ENCODE measurements at places on chromosomes 12 and 14.

- no peak for DNase-seq
Observed at GRCh38 chr14:77053046-77053841, 24.7 kb upstream of the IRF2BPL start.

DNA sequence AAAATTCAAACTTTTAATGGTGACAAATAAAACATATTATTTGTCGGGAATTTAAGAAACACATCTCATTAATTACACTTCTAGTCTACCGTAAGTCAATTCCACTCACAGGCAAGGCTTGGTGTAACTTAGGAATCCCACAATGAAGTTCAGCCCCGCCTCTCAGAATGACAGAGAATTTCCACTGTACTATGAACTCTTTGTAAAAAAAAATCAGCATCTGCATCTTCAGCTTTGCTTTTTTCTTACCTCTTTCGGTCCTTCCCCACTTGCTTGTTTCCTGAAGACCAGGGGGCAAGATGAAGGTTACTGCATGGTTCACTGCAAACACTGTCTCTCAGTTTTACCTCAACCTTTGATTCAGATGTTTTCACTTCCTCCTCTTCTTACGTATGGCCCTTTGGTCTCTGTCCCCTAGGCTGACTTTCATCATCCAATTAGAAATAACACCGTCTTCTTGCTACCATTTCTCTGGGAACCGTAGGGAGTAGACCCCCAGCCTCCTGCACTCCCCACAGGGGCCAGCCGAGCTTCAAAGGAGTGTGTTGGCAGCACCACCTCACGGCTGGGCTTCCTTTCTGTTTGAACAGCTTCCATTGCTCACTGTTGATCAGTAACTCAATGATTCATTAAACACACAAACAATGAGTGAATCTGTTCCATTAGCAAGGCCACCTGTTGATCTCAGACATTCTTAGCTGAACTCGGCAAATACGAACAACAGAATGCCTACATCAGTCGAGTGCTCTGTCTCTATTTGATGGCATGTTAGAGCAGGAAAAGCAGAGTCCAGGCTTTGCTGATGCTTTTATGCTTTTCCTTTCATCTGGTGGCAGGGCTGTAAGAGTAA is 343.0 kb downstream of the BMP4 start:
- DNase-seq, result peak; percentile 95

- DNase-seq, result no peak
Observed at GRCh38 chr12:96473394-96474093, 15.8 kb upstream of the CFAP54 start.

DNA sequence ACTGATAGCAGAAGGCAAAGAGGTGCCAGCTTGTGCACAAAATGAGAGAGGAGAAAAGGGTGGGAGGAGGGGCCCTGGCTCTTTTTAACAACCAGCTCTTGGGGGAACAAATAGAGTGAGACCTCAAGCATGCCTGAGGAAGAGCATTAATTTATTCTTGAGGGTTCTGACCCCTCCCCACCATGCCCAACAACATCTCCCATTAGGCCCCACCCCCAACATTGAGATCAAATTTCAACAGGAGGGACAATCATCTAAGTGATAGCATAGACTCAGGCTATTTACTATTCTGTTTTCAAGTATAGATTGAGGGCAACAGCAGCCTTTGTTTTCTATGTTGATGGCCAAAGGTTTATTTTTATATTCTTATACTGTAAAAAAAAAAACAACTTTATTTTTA is 59.7 kb downstream of the FUT8 start:
- no peak for DNase-seq

DNA sequence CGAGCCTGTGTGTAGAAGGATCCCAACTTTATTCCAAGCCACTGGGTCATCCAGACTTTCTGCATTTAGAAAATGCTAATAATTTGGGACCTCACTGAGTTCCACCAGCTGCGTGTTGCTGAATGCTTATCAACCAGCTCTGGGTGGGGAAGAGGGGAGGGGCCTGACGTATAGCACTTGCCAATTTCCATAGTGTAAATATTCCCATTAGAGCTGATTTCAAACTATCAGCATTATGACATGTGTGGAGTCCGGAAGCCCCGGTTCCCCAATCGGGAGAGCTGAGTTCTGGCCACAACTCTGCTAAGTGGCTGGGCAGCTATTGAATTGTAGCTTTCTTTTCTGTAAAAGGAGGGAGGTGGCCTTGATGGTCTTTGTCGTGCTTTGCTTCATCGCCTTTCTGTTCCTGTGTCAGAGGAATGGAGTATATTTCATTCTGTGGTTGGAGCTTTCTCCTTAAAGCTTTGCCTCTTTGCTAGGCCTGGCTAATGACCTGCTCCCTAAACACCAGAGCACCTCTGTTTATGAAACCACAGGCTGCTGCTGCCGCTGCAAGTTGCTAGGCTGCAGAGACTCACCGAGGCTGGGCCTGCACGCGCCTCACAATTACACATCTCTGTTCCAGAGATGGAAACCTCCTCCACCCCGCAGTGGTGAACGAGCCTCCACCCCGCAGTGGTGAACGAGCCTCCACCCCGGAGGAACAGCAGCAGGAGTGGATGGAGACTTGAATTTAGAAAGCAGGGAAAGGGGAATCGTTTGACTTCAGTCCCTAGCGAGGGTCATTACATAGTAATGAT is 7.7 kb upstream of the BCL7A start:
- DNase-seq, result no peak

DNA sequence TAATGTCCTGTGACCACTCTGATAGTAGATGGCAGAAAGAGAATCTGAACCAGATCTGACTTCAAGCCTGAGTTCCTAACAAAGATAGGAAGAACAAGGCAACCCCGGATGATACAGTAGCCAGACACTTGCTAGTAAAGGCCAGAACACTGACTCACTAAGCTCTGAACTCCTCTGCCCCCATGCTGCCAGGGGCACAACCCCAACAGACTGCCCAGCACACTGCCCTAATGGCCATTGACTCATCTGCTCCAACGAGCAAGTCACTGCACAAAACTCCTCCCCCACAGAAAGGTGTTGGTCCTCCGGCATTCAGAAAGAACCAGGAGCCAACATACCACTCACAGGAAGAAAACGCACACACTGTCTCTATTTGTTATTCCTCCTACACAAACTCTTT is 179.6 kb upstream of the NUDT4 start:
- peak; percentile 65 for DNase-seq

DNA sequence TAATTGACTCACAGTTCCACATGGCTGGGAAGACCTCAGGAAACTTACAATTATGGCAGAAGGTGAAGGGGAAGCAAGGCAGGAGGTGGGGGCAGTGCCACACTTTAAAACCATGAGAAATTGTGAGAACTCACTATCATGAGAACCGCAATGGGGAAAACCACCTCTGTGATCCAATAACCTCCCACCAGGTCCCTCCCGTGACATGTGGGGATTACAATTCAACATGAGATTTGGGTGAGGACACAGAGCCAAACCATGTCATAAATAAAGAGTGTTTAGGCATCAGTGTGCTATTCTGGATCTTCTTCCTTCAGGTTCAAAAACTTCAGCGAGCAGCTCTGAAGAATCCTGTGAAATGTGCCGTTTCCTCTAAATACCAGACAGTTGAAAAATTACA is 9.7 kb downstream of the DDX47 start:
- DNase-seq, result no peak

GRCh38 chr12:1809591-1810190 is 10.7 kb upstream of the LRTM2 start:
- DNase-seq, result no peak

GRCh38 chr12:122096591-122097149 is 18.1 kb downstream of the MLXIP start:
- no peak for DNase-seq

DNA sequence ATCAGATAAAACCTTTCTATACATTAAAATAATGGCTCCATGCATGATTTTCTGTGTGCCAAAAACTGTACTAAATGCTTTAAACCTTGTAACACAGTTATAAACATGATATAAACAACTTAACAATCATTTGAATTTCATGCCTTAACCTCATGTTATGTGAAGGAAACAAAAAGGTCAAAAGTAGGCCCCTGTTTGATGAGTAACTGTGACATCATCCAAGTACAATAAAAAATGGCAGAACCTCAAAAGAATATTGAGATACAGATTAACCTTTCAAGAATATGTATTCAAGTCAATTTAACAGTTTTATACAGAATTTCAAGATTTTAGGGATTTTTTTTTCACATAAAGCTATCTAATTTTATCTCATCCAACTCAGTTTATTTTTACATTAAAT is 310.7 kb upstream of the DCN start:
- no peak for DNase-seq

DNA sequence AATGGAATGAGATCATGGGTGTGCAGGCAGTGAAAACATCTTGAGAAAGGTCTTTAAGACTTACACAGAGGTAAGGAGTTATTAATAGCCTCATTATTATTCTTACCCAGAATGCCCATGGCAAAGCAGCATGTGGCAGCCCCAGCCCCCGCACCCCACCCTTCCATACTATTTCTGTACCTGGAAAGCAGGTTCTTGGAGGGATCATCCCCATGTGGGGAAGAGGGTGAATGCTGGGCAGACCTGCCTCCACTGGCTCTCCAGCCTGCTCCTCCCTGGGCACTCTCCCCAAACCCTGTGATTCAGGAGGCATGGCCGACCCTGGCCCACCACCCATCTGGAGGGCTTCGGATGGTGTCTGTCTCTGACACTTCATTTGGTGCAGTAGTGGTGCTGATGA is 28.3 kb downstream of the NPC2 start:
- DNase-seq, result no peak

GRCh38 chr12:46779063-46779462 is 46.7 kb downstream of the SLC38A4 start:
- no peak for DNase-seq

DNA sequence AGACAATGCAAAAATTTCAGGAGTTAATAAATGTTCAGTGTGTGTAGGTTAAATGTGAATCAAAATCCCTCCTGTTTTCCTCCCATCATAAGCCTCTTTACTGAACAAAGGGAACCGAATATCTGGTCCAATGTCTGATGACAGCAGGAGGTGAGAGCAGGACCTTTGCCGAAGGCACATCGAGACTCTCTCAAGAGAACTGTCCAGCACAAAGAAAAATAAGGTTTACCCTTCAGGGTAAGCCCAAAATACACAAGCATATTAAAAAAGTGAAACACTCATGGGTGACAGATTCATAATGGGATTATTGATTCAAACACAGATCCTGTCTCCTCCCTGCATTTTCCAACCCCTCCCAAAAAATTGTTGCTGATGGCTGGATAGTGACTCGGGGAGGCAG is 4.2 kb upstream of the VSX2 start:
- DNase-seq, result no peak

DNA sequence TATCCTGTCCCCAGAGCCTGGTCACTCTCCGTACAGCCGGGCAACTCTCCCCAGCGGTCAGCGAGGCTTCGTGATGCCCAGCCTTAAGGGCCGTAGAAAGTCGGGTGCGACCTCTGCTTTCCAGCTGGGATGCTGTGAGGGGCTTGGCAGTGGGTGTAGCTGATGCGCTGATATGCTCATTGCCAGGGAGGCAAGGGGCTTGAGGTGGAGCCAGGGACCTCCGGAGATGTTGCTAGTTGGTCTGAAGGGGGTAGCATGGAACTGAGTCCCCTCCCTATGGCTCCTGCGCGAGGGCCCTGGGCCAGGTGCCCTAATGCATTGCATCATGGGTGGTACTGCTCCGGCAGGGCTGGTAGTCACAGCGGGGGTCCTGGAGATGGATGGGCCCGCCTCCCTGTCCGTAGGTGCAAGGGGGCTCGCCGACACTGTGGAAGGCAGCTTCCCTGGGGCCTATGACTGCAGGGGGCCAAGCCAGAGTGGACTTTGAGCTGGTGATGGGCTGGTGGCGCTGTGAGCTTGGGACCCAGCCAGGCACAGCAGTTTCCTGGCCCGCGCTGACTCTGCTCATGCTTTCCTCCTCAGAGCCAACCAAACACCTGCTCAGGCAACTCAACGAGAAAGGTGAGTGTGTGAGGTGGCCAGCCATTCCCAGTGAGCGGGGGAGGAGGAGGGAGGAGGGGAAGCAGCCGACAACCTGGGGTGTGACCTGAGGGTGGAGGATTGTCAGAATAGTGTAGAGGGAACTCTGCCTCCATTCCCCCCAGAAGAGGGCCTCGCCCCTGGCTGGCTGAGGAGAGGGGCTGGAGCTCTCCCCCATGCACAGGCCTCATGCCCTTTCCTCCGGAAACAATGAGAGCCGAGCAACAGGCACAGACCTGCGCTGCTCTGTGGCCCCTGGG is 32.3 kb downstream of the PLEKHG3 start:
- DNase-seq, result no peak

DNA sequence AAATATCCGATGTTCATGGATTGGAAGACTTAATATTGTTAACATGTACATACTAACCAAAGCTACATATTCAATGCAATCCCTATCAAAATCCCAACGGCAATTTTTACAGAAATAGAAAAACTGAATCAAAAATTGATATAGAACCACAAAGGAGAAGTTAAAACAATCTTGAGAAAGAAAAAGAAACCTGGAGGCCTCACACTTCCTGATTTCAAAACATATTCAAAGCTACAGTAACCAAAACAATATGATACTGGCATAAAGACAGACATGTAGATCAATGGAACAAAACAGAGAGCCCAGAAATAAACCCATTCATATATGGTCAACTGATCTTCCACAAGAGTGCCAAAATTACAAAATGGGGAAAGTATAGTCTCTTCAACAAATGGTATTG is 5.4 kb upstream of the PELI2 start:
- no peak for DNase-seq

DNA sequence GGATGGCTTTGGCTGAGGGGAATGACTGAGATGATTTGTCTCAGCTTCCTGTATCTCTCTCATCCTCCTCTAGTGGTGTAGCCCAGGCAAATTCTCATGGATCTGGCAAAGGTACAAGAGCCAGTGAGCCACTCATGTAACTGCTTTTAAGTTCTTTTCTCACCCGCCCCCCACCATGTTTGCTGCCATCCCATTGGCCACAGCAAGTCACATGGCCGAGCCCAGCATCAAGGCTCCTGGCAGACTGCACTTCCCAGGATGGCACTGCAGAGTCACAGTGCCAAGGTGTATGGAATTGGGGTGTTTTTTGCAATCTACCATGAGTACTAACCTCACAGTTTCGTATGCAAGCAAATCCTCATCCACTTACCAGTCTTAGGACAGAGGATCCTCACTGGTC is 50.9 kb downstream of the CHST11 start:
- DNase-seq, result no peak

GRCh38 chr12:28137414-28137813 is 52.8 kb upstream of the CCDC91 start:
- no peak for DNase-seq

DNA sequence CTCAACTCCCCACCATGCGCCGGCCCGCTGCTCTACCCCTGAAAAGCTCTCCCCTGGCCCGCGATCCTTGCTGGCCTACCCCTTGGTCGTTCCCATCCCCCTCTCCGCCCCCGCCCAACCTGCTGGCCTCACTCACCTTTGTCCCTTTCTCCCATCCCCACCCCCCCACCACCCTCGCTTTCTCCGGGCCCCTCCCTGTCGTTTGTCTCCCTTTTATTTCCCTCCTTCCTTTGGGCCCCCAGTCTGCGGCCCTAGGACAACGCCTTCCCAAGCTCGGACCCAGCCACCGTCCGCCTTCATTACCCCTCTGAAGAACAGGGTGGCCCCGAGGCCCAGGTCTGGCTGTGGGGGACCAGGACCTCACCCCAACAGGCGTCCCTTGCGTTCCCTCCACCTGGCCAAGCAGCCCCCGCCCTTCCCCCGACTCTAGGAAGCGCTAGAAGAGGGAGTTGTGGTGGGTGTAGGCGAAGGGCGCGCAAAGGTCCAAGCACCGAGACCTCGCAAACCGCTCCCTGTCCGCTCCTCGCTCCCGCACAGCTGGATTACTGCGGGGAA is 6.9 kb upstream of the SLC7A7 start:
- peak; percentile 26 for DNase-seq

- DNase-seq, result no peak
Observed at GRCh38 chr12:107764626-107765025, 3.7 kb upstream of the PRDM4 start.

GRCh38 chr14:100372357-100373048 is 49.4 kb downstream of the SLC25A47 start:
- no peak for DNase-seq

- DNase-seq, result no peak
Observed at GRCh38 chr12:80829767-80830166, 108.0 kb downstream of the LIN7A start.

Data from SW480 (cell line).